ENCODE measurements at places on chromosomes 7 and 10.

DNA sequence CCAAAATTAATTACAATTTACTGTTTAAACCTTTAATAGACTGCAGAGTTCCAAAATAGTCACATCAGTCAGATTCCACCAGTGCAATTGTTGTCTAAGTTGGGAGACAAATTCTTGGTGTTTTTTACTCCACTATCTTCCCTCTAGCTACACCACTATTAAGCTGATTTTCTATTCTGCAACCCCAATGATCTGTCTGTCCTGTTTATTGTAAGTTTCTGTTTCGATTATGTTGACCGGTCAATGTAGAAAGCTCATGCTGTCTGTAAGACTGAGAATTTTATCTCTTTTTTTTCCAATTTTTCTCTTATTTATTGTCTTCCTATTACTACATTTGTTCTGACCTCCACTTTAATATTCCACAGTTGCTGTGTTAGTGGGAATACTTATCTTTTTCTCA, 557.5 kb downstream of the SH2D4B start:
- DNase-seq = no peak

DNA sequence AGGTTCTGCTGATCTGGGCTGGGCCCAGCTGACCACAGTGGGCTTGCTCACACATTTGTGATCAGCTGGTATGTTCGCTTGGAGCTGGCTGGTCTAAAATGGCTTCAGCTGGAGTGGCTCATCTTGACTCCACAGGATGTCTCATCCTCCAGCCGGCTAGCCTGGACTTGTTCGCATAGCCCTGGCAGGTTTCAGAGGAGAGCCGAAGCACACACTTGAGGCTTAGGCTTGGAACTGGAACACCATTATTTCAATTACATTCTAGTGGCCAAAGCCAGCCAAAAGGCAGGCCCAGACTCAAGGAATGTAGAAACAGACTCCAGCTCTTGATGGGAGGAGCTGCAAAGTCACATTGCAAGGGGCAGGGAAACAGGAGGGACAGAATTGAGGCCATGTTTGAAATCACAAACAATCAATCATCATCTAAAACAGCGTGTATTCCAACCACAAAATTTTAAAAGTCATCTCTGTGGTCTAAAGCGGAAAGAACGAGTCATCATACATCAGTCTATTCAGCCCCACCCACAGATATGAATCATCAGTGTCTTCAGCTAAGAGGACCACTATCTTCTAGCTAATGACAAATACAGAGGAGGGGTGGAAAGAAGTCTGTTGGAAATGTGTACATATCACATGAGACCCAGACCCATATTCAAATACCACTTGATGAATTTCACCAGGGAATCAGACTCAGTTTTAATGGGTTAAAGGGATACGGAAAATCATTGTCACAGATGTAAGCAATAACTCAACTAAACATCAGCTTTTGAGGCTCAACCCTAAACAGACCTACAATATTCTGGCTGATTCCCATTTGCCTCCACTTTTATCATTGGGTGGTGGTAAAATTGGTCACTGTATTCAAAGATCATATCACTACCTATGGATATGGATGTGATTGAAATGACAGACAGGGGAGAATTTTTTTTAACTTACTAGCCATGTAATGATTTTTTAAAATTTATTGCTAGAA, 139.0 kb upstream of the MKLN1 start:
- DNase-seq = peak; percentile 99

DNA sequence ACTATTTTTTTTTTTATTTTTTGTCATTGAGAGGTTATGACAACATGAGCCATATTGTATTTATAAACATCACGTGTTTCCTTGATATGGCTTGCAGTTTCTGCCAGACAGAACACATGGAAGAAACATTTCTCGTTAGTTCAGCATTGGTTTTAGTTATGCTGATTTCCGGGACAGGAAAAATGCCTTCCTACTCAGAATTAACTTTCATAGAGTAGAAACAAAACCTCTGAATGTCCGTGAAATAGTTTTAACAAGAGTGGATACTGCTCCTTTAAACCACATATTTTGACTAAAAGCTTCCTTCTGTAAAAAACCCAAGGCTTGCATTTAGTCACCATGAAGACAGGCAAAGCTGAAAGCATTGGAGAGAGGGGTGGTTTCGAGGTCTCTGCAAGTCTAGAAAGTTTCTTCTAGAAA, 240.4 kb downstream of the KIAA1217 start:
- DNase-seq = peak; percentile 82

- DNase-seq = no peak
These were observed 8.5 kb upstream of the DRGX start for GRCh38 chr10:49404321-49404878.

GRCh38 chr10:25498645-25499044, 323.8 kb downstream of the GPR158 start:
- no peak for DNase-seq

DNA sequence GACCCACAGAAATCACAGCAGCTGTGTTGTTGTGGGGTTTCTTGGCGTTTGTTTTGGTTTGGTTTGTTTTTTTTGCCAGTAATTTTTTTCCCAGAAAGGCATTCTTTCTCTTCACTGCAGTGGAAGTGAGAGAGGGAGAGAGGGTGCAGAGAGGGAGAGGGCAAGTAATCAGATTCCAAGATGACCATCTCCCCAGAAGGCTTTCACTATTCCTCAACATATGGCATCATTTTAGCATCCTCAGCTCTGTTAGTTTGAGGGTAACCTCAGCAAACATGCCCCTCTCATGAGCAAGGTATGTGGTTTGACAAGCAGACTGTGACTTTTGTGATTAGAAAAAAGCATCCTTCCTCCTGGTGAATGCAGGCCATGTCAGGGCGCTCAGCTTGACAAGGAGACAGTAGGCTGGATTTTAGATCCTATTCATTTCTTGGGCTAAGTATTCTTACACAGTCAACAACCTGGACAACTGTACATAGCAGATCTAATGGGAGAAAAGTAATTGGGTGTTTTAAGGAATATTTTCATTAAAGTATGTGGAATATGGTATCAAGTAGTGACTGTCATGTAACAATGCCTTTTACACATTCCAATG, 86.3 kb upstream of the PIK3CG start:
- DNase-seq = peak; percentile 25

- peak; percentile 20 for DNase-seq
These were observed 25.8 kb upstream of the EGFR start for GRCh38 chr7:54992871-54993475.

- DNase-seq = no peak
These were observed 257.2 kb downstream of the MAD1L1 start for GRCh38 chr7:1975581-1975980.

DNA sequence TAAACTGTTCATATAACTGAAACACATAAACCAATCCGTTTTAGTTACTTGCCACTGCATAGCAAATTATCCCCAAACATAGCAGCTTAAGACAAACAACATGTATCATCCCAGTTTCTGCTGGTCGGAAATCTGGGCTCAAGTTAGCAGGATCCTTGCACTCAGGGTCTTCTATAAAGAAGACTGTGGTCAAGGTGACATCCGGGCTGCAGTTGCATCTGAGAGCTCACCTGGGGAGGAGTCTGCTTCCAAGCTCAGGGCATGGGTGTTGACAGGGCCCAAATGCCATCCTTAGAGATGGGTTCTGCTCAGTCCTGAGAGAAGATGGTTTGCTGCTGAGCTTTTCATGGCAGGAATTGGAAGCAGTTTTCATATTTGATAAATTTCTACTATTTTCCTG, 431.2 kb downstream of the PAXIP1 start:
- DNase-seq = no peak

DNA sequence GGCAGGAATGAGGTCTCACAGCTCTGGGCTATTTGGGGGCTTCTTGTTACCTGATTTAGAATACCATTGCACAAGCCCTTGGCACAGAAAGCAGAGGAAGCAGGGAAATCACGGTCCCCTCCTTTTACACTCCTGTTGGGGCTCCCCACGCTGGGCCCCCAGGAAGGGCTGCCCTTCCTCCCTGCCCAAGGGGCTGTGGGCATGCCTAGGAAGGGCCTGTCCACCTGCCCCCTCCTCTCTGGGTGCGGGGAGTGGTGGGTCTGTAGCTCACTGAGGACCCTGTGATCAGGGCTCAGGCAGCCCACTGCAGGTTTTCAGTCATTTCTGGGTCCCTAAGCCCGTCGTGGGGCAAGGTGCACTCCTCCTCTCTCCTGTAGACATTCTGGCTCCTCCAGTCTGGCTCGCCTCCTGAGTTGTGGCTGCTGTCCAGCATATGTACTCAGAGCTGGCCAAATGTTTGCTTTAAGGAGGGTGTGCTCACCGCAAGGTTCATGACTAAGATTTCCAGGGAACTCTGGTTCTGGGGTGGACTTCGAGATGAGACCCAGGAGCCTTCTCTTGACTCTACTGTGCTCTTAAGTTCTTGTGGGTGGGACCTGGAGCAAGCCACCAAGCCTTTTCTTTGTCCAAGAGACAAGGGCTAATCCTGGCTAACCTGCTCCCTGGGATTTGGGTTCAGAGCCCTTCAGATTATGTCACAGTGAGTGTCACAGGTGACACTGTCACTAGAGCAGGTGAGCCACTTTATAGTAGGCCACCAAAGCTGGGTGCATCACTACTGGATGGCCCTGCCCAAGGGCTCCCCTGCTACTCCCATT, 56.0 kb downstream of the TACR2 start:
- peak; percentile 94 for DNase-seq

GRCh38 chr10:15365692-15366091, 5.4 kb downstream of the FAM171A1 start:
- no peak for DNase-seq

DNA sequence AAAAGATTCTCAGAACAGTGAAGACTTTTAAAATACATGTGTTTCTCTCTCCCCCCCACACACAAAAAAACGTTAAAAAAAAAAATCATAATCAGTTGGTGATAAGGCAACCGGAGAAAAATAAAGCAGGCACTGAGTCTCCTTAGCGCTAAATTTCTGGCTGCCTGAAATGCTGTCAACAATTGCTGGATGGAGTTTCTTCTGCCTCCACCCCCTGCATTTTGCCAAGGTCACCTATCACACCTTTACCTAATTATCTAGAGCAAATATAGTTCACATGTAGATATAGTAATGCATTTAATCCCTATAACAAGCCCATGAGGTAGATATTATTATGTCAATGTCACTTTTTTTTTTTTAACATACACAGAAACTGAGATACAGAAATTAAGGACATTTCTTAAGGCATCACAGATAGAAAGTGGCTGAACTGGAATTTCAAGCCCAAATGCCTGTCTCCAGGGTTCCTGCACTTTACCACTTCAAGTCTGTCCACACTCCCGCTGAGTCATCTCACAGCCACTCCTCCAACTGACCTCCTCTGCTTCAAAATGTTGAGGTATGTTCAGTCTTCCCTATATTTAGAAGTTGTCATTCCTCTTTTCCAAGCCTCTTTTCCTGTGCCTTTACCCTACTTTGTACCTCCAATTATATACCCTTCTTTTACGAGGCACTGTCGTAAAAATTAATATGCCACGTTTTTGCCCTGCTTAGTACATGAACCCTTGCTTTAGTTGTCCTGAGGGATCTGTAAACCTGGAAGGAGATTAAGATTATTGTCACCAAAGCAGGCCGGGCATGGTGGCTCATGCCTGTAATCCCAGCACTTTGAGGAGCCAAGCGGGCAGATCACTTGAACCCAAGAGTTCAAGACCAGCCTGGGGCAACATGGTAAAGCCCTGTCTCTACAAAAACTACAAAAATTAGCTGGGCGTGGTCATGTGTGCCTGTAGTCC, 72.8 kb upstream of the MPP7 start:
- DNase-seq = peak; percentile 8

DNA sequence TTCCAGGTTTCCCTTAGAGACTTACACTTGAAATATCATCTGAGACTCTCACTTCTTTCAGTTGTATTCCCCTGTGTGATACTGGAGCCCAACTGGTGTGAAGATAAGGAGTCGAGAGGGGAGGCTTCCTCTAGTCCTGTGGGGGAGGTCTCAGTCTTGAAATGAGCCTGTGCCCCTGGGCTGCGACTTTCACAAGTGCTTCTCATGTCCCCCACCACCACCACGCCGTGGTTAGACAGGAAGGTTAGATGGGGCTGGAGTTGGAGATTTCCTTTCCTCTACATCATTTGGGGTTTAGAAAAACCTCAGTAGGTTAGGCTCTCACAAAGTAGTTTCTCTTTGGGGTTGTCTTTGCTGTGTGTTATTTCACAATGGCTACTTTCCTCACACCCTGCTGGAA, 25.6 kb upstream of the MKX start:
- DNase-seq = no peak

GRCh38 chr7:74665296-74665938, 7.9 kb downstream of the GTF2I start:
- no peak for DNase-seq

DNA sequence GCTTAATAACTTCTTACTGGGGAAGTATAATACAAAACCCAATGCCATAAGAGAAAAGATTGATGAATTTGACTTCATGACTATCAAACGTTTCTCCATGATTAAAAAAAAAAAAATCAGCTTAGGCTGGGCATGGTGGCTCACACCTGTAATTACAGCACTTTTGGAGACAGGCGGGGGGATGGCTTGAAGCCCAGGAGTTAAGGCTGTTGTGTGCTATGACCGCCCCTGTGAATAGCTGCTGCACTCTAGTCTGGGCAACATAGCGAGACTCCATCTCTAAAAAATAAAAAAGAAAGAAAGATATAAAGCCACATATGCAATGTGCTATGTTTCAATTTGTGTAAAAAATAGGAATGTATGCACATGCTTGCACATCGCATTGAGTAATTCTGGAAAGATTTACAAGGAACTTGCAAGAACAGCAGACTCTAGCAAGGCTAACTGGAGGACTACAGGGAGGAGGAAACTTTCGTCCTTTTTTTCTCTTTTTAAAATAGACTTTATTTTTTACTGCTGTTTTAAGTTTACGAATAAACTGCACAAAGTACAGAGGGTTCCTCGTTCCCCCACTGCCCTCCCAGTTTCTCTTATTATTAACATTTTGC, 10.3 kb upstream of the RARRES2 start:
- no peak for DNase-seq

GRCh38 chr7:42380401-42380800, 143.4 kb upstream of the GLI3 start:
- DNase-seq = no peak

DNA sequence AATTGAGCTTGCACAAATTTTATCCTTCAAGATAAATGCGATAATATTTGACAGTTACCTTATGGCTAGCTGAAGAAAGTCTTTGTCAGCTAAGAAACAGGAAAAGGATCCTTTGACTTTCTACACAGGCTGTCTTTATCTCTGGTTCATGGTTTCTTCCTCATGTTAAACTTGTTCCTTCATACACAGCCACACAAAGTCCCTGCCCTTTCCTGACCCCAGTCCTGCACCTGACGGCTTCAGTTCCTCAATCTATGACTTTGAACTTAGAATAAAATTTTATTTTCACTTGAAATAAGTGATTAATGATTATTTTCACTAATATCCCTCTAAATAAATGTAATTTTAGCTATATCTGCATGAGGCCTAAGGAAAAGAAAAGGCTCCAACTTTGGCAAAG, 77.8 kb upstream of the PRSS1 start:
- no peak for DNase-seq

Measured in ELR (cell line).